ENCODE measurements at places on chromosomes 13 and 19. TPM values are rescaled to one million over a fixed set of nuclear protein-coding genes. Genes with fewer than 3 reads are reported as not detected.
A peak's percentile ranks its signal among the peaks of the same experiment; 100 is the strongest.

IL11 gene
- not detected for polyA plus RNA-seq

FUT3 gene
- polyA plus RNA-seq, result 3.3 TPM

APOC1 gene
- 127 TPM for polyA plus RNA-seq

- H3K27ac ChIP-seq, result peak overlapping the region; percentile 89
- no peaks in the 10 kb centered on the region for H3K4me1 ChIP-seq
- H3K27me3 ChIP-seq, result no peaks in the 10 kb centered on the region
- no peak overlapping the region for H3K4me3 ChIP-seq
Measured at GRCh38 chr13:110361365-110361911, 54.4 kb downstream of the COL4A2 start.

DNA sequence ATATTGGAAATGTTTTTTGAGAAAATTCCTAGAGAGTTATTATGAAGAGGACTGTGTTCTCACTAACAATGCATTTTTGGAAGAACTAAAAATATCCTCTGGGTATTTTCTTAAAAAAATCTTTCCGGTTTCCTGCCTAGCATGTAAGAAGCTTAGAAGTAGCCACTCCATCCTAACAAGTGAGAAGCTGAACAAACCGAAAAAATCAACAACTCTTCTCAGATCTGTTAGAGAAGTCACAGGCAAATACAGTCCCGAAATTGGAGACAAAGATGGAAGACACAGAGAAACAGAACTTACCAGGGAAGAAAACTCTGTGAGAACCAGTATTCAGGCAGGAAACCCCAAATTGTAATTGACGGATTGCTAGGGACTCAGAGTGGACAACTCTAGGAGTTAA lies 173.0 kb downstream of the KLF12 start:
- peaks cover 11% of the 10 kb centered on the region for H3K4me1 ChIP-seq
- DNase-seq, result no peak
- no peak overlapping the region for H3K4me3 ChIP-seq
- H3K36me3 ChIP-seq, result no peaks in the 10 kb centered on the region
- H3K27me3 ChIP-seq, result no peaks in the 10 kb centered on the region
- no peak overlapping the region for H3K27ac ChIP-seq

- no peak overlapping the region for H3K27ac ChIP-seq
- H3K36me3 ChIP-seq, result no peaks in the 10 kb centered on the region
- H3K4me1 ChIP-seq, result no peaks in the 10 kb centered on the region
- H3K4me3 ChIP-seq, result no peak overlapping the region
Measured at GRCh38 chr13:21813110-21813509, 142.2 kb downstream of the FGF9 start.

GRCh38 chr13:98539666-98540065 lies 37.2 kb downstream of the STK24 start:
- no peak overlapping the region for H3K4me3 ChIP-seq
- no peak for DNase-seq
- H3K4me1 ChIP-seq, result no peaks in the 10 kb centered on the region
- H3K36me3 ChIP-seq, result no peaks in the 10 kb centered on the region

FAM83E gene
- polyA plus RNA-seq, result 12.3 TPM

- H3K4me1 ChIP-seq, result no peaks in the 10 kb centered on the region
- peaks cover 2% of the 10 kb centered on the region for H3K36me3 ChIP-seq
- H3K27me3 ChIP-seq, result no peaks in the 10 kb centered on the region
- H3K27ac ChIP-seq, result no peak overlapping the region
Measured at GRCh38 chr13:42125046-42125445, 76.6 kb downstream of the DGKH start.

DNA sequence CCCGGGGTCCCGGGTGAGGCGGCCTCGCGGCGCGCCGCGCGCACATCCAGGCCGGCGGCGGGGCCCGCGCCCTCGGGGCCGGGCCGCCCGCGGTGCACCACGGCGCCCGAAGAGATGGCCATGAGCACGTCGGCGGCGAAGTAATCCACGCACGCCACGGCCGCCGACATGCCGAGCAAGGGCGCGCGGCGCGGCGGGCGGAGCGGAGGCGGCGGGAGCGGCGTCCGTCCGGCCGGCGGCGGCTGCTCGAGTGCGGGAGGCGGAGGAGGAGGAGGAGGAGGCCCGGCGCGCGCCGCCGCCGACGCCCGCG lies at the start of gene KLF16:
KLF16 (minus strand) TSS at position 252 of the 310 bp plus-strand sequence; CDS start at position 170, 82 bp downstream.
- no peaks in the 10 kb centered on the region for H3K27me3 ChIP-seq
- H3K4me3 ChIP-seq, result peak within 1 kb of the TSS; percentile 88
- H3K27ac ChIP-seq, result no peak within 1 kb of the TSS
- DNase-seq, result no peak
- no peaks in the 10 kb centered on the region for H3K4me1 ChIP-seq

- H3K27ac ChIP-seq, result no peak overlapping the region
- H3K4me1 ChIP-seq, result no peaks in the 10 kb centered on the region
- no peak overlapping the region for H3K4me3 ChIP-seq
- H3K36me3 ChIP-seq, result no peaks in the 10 kb centered on the region
Measured at GRCh38 chr13:25872481-25873241, 179.2 kb downstream of the SHISA2 start.

SULT2A1 gene
- not detected for polyA plus RNA-seq

TEX26 gene
- polyA plus RNA-seq, result not detected

CD37 gene
- polyA plus RNA-seq, result 10.8 TPM

GRCh38 chr13:106343836-106344235 lies 191.6 kb downstream of the EFNB2 start:
- no peaks in the 10 kb centered on the region for H3K36me3 ChIP-seq
- H3K27ac ChIP-seq, result no peak overlapping the region
- no peaks in the 10 kb centered on the region for H3K4me1 ChIP-seq
- H3K4me3 ChIP-seq, result no peak overlapping the region
- H3K27me3 ChIP-seq, result no peaks in the 10 kb centered on the region

DNA sequence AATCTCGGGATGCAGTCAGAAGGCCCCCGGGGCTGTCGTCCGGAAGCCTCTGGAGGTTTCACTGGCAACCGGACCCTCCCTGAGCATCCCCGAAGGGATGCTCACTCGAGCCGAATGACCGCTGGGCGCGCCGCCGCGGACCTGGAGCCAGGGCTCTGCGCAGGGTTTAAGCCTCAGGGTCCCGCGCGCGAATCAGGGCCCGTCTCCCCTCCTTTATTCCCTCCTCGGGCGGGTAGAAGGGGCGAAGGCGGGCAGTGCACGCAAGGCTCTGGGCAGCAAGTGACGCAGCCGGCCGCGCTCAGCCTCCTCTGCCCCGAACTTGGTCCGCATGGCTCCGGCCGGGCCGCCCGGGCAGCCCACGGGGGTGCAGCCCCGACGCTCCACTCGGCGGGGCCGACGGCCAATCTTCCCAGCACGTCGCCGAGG lies 572 bp downstream of the SHISA2 start:
- H3K36me3 ChIP-seq, result no peaks in the 10 kb centered on the region
- no peak for DNase-seq
- no peaks in the 10 kb centered on the region for H3K27me3 ChIP-seq
- no peaks in the 10 kb centered on the region for H3K4me1 ChIP-seq
- no peak overlapping the region for H3K27ac ChIP-seq

DNA sequence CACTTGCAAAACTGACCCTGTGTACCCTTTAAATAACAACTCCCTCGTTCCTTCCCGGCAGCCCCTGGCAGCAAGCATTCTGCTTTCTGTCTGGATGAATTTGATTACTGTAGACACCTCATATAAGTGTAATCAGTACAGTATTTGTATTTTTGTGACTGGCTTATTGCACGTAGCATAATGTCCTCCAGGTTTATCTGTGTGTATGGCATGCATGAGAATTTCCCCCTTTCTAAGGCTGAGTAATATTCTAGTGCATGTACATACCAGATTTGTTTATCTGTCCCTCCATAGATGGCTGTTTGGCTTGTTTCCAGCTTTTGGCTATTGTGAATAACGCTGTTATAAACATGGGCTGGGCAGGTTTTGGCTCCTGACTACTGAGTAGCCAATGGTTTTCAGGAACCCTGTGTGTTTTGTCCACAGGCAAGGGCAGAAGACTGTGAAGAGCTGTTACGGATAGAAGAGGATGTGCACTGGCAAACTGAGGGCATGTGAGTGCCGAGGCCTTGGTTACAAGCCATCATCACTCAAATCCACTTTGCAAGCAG lies 98.0 kb downstream of the ESD start:
- H3K4me3 ChIP-seq, result no peak overlapping the region
- no peak for DNase-seq
- H3K36me3 ChIP-seq, result no peaks in the 10 kb centered on the region
- H3K27ac ChIP-seq, result no peak overlapping the region
- H3K4me1 ChIP-seq, result peaks cover 3% of the 10 kb centered on the region

ZNF552 gene
- polyA plus RNA-seq, result 4.5 TPM

Data from aorta (tissue), 5 donors.